Fibroblast of the conjunctiva (primary cell): ENCODE measurements at places on chromosomes 3 and 15.

GRCh38 chr3:100891033-100891432 lies 102.2 kb downstream of the ABI3BP start:
- DNase-seq, result no peak

DNA sequence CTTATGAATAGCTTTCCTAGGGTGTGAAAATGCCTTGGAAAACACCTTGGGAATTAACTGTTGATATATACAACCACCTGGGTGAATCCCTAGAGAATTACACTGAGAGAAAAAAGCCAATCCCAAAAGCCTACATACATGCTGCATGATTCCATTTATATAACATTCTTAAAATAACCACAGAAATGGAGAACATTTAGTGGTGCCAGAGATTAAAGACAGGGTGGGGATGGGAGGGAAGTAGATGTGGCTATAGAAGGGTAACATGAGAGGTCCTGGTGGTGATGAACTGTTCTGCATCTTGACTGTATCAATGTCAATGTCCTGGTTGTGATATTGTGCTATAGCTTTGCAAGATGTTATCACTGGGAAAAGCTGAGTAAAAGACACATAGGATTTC lies 291.0 kb downstream of the CLSTN2 start:
- no peak for DNase-seq

- DNase-seq, result no peak
Measured at GRCh38 chr3:50530001-50530970, 26.9 kb upstream of the CACNA2D2 start.

DNA sequence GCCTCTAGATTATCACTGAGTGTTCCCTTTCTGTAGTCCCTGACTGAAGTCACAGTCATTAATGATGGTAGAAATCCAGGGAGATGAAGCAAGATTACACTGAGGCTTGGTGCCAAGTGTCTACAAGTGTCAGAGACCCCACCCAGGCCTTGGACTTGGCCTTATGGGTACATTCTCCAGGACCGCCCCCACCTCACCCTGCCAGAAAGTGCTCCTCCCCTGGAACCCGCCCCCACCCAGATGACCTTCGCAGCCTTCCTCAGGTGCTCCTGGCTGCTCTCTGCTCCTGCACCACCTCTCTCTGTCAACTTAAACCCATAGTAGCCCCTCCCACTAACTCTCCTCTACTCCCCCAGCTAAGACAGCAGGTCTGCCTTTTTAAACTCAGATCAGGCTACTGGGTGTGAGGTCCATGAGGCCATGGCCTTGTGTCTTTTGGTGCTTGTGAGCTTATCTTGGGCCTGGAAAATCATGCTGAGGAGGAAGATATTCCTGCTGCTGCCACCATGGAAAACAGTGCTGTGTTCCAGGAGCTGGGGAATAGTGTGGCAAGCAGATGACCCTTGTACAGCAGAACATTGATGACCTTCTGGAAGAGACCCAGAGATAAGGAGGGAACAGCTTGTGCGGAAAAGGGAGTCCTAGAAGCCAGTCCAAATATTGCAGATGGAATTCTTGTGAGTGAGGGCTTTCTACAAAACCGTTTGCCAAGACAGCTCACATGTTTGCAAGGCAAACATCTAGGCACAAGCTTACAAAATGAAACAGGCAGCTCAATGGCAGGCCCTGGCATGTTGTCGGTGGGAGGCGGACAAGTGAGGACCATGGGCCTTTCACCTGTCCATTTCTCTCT lies 40.3 kb upstream of the NDUFB4 start:
- DNase-seq, result no peak

DNA sequence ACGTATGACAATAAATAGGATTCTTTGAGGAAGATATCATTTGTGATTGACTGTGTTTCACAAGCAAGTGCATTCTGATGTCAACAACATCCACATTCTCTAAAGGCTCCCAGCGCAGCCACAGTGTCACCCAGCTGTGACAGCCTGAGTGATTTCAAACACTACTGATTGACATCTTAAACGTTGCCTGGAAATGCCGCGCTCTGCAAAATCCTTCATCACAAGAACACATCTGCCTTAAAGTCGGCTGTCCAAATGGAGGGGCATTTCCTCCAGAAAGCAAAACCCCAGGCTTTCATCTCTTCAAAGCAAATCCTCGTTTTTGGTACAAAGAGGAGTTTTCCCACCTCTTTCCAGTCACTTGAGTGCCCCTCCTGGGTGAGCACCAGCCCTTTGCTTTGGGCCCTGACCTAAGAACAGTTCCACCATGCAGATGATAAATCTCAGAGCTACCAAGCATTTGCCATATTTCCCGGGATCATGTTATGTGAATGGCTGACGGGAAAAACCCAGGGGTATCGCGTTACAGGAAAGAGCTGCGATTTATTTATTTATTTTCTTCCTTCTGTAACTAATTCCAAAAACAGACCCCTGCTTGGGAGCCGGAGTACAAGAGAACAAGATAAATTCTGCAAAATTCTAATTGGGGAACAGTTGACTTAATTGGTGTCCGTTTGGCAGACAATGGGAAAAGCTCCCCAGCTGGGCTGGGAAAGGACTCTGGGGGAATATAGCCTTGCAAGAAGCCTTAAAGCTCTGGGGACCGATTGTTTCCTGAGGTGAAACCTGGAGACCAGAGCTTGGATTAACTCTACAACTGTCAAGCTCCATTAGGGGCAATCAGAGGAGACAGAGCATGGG lies 703.8 kb upstream of the NR2F2 start:
- DNase-seq, result no peak

DNA sequence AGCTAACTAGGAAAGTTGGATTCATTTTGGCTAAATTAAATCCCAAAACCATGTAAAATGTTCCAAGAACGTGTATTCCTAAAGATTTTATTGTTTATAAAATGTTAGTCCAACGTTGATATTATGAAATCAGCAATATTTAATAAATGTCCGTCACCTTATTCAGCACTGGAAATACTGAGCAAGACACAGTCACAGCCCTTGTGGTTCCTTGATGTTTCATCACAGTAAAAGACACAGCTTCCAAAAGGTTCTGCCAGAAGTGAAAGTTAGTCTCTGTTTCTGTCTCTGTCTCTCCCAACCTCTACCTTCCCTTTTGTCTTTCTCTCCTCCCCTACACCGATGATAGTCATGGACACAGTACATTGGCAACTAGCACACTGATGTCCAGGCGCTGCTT lies 82.2 kb upstream of the BOC start:
- DNase-seq, result no peak

GRCh38 chr15:92033314-92033713 lies 179.8 kb downstream of the SLCO3A1 start:
- no peak for DNase-seq

GRCh38 chr3:141056751-141057171 lies 5.6 kb downstream of the SPSB4 start:
- DNase-seq, result no peak

DNA sequence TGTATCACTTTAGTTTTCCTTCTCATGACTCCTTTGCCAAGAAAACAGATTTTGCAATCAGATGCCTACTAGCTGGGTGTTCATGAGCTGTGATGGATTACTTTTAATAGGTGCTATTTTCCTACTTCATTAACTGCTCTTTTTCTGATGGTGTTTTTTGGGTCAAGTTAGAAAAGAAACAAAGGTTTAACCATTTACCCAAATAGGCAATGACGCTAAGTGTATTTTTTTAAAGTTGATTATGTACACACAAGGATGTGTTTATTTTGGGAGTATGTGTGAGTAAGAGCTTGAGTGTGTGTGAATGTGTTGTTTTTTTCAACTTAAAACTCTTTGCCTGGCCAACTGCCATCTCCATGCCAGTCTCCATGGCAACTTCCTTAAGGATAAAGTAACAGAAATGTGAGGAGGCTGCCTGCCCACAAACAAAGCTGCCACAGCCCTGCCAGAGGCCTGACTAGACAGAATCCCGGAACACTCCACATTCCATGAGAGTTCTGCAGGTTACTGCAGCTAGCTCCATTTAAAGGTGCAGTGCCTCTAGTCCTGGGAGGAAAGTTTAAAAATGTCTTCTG lies 215.6 kb upstream of the RBMS3 start:
- peak; percentile 95 for DNase-seq

GRCh38 chr15:46548989-46549388 lies 914.2 kb downstream of the SQOR start:
- no peak for DNase-seq

- DNase-seq, result no peak
Measured at GRCh38 chr15:46131876-46132275, 497.0 kb downstream of the SQOR start.

- DNase-seq, result peak; percentile 60
Measured at GRCh38 chr3:97952280-97952679, 20.0 kb downstream of the RIOX2 start.

GRCh38 chr3:24410860-24411259 lies 83.8 kb downstream of the THRB start:
- no peak for DNase-seq

DNA sequence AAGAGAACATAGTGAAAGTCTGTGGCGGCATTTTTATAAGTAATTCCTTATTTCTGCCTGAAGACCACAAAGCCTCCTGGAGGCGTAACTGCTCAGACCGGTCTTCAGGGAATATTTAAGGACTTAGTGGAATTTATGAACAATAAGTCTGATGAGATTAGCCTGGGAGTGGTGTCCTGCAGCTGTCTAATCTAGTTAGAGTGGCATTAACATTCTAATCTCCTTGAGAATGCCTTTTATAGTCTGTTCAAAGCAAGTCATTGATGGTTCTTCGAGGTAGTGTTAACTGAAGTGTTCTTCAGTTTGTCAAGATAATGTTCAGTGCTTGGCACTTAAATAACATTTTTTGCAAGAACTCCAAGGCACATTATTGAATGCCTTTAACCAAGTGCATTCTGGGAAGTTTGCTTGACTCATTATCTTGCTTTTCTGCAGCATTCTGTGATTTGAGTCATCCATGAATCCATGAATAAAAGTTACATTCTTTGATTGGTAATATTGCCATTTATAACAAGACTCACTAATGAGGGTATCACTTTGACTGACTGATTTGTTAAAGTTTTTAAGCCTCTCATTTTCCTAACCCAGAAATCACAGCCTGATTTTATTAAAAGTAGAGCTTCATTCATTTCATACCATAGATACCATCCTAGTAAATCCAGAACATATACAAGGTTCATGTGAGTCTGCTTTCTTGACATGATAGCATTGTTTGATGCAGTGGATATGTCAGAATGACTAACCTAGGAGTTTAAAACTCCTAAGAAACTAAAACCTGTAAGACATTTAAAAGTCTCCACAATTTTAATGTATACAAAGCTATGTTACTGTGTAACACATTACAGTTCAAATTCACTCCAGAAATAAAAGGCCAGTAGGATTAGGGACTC lies 12.5 kb downstream of the RBM5 start:
- DNase-seq, result no peak

DNA sequence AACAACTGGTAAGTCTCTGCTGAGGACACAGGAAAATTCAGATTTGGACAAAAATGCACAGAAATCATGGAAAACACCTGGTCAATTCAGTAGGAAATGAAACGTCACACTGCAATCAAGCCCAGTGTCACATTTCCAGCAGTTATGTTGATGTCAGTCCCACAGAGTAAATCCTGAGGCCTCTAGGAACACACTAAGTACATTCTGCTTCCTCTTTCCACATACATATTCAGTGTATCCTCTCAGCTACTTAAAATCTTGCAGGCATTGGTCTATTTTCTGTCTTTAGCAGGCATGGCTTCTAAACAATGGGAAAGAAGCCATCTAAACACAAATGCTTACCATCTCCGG lies 207.8 kb downstream of the PLCL2 start:
- no peak for DNase-seq

- DNase-seq, result no peak
Measured at GRCh38 chr15:46569781-46570180, 935.0 kb downstream of the SQOR start.
